Anterior cingulate cortex (tissue), 58 donors: ENCODE measurements at places on chromosomes 4 and X.

GRCh38 chrX:3124031-3124430 lies 82.8 kb downstream of the ARSF start:
- no peak for DNase-seq

GRCh38 chr4:108060164-108060563 lies 70.5 kb downstream of the HADH start:
- DNase-seq = peak; percentile 14

GRCh38 chrX:53674581-53674980 lies 11.9 kb downstream of the HUWE1 start:
- DNase-seq = no peak

GRCh38 chr4:153534792-153535629 lies 68.9 kb downstream of the TMEM131L start:
- no peak for DNase-seq

- DNase-seq = no peak
Observed at GRCh38 chr4:144421839-144422565, 224.0 kb upstream of the HHIP start.

- DNase-seq = no peak
Observed at GRCh38 chr4:147586637-147587036, 30.6 kb upstream of the TMEM184C start.

- DNase-seq = peak; percentile 40
Observed at GRCh38 chrX:74536152-74536831, 78.1 kb downstream of the RLIM start.

- no peak for DNase-seq
Observed at GRCh38 chr4:111775556-111776297, 369.5 kb upstream of the FAM241A start.

DNA sequence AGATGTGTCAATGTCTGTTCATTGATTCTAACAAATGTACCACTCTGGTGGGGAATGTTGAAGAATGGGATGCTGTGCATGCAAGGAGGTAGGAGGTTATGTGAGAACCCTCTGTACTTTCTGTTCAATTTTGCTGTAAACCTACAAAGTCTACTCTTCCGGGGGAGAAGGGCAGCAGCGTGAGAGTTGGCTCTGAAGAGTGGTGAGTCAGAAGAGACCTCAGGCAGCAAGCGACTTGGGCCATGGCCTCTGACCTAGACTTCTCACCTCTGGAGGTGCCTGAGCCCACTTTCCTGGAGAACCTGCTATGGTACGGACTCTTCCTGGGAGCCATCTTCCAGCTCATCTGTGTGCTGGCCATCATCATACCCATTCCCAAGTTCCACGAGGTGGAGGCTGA lies 26.7 kb downstream of the MANBA start:
- no peak for DNase-seq

DNA sequence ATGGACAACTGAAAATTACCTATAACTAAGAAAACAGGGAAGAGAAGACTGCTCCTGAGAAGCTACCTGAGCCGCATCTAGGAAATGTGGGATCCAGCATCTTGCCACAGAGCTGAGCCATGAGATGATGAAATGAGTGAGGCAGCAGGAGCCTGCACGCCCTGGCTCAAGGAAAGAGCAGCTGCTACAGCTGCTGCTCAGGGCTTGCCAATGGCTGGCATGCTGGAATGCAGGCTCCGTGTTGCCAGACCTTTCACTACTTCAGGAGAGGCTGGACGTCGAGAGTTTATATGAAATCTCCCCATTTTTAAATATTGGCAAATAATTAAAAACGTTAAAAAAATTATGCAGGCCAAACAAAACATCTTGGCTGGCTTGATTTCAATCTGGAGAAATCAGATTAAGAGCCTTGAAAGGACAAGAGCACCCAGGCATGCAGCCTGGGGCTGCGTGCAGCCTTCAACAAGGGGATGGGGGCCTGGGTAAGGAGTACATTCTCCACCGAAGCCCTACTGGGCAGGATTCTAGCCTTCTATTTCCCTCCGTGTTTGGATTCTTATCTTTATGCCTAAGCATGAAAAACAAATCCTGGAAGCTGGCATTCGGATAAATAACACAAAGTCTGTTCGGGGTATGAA lies 227.6 kb downstream of the NR3C2 start:
- DNase-seq = no peak

DNA sequence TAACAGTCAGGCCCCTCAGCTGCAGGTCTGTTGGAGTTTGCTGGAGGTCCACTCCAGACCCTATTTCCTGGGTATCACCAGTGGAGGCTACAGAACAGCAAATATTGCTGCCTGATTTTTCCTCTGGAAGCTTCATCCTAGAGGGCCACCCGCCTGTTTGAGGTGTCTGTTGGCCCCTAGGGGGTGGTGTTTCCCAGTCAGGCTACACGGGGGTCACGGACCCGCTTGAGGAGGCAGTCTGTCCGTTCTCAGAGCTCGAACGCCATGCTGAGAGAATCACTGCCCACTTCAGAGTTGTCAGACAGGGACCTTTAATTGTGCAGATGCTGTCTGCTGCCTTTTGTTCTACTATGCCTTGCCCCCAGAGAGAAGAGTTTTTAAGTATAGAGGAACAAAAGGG lies 160.8 kb downstream of the DKK2 start:
- no peak for DNase-seq

- no peak for DNase-seq
Observed at GRCh38 chrX:68834371-68835103, 5.7 kb downstream of the EFNB1 start.

GRCh38 chr4:38190717-38191178 lies 230.6 kb downstream of the PTTG2 start:
- DNase-seq = no peak

DNA sequence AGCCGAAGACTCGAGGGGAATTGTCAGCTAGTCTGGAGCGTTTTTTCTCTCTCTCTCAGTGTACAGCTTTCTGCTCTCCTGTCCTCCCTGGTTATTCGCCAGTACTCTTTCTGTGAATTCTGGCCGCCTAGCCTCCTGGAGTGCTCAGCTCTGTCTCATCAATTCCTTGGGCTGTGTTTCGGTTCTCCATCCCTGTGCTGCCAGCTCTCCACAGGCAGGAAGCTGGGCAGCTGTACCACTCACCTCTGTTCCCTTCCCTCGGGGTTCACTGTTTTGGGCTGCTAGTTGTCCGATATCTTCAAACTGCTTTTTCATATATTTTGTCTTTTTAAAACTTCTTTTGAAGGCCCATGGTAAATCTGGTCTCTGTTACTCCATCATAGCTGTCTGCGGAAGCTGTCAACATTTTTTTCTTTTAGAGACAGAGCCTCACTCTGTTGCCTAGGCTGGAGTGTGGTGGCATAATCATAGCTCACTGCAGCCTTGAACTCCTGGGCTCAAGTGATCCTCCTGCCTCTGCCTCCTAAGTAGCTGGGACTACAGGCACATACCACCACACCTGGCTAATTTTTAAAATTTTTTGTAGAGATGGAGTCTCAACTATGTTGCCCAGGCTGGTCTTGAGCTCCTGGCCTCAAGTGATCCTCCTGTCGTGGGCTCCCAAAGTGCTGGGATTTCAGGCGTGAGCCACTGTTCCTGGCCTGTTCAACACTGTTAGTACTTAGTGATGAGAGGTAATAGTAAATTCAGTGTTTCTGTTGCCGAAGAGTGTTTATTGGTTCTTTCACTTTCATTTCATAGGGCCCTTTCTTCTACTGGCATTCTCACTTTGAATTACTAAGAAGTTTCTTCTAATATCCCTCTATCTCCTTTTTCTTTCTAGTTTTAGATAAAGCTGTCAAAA lies 18.6 kb downstream of the ZCCHC4 start:
- no peak for DNase-seq

GRCh38 chr4:38855466-38855865 lies 1.2 kb downstream of the TLR6 start:
- no peak for DNase-seq

- no peak for DNase-seq
Observed at GRCh38 chr4:187814737-187815465, 180.7 kb upstream of the ZFP42 start.

DNA sequence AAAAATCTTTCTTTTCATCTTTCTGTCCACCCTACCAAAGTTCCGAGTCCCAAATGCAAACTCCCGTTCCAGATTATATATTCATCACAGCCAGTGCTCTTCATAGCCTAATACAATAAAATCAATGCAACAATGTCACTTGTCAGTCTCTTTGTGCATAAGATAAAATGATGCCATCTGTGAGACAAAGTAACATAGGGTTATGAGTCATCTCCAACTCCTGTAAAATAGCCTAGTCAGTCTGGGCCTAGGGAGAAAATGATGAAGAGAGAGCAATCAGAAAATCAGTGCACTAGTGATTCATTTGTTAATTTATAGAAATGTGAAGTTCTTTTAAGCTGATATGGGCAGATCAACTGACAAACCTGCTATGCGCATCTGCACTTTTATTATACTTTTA lies 689.1 kb upstream of the DIAPH2 start:
- no peak for DNase-seq

- DNase-seq = no peak
Observed at GRCh38 chr4:88447371-88448095, 9.4 kb upstream of the HERC5 start.

- DNase-seq = no peak
Observed at GRCh38 chrX:50456712-50457484, 13.7 kb downstream of the DGKK start.

- no peak for DNase-seq
Observed at GRCh38 chr4:15753786-15754185, 24.3 kb upstream of the CD38 start.

GRCh38 chr4:129378364-129378763 lies 282.4 kb downstream of the C4orf33 start:
- DNase-seq = no peak

- DNase-seq = no peak
Observed at GRCh38 chrX:109350551-109350950, 131.3 kb downstream of the GUCY2F start.
